Right ventricle myocardium inferior (tissue), 1 donor: ENCODE measurements at places on chromosomes 7 and 10. TPM values are rescaled to one million over a fixed set of nuclear protein-coding genes. Genes with fewer than 3 reads are reported as not detected.

CLDN4 gene
- total RNA-seq: not detected

SDK1 gene
- 2.3 TPM for total RNA-seq

ITIH5 gene
- total RNA-seq: 10.3 TPM

GPER1 gene
- total RNA-seq: 3.6 TPM

- peak; percentile 69 for DNase-seq
These were observed 922 bp downstream of the PPA1 start for GRCh38 chr10:70232155-70232858.

DNA sequence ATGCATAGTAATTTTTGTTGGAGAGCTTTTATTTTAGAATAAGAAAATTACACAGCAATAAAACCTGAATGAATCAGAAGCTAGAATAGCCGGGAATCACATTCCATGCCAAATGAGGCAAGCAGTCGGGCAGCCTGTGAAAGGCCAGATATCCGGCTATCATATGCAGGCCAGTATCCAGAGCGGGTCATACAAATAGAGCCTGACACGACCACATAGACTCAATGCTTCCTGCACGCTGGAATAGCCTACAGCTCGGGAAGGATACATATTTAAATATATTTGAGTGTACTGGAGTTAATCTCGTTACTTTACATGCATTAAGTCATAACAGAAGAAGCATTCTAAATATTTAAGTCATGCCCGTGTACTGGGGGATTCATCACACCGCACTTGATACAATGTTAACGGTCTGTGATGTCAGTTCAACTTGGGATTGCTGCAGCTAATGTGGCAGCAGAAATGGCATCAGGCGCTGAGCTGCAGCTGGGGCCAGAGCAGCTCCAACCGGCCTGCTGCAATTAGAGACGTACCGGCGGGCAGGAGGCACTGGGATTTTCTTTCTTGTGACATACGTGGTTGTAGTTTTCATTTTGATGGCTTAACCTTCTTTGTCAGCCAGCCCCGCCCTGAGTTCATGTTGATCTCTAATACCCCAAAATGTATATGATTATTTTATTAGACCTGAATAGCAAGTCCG, 112.0 kb downstream of the EBF3 start:
- no peak for DNase-seq

GRCh38 chr10:124484031-124484430, 22.4 kb downstream of the LHPP start:
- DNase-seq: no peak

- no peak for DNase-seq
These were observed 10.6 kb downstream of the LRIT2 start for GRCh38 chr10:84214612-84215235.
